B cell (primary cell): ENCODE measurements at places on chromosomes 4 and X. TPM values are rescaled to one million over a fixed set of nuclear protein-coding genes. Genes with fewer than 3 reads are reported as not detected.

Gene GABRG1
- total RNA-seq, result not detected in 2 replicates

DNA sequence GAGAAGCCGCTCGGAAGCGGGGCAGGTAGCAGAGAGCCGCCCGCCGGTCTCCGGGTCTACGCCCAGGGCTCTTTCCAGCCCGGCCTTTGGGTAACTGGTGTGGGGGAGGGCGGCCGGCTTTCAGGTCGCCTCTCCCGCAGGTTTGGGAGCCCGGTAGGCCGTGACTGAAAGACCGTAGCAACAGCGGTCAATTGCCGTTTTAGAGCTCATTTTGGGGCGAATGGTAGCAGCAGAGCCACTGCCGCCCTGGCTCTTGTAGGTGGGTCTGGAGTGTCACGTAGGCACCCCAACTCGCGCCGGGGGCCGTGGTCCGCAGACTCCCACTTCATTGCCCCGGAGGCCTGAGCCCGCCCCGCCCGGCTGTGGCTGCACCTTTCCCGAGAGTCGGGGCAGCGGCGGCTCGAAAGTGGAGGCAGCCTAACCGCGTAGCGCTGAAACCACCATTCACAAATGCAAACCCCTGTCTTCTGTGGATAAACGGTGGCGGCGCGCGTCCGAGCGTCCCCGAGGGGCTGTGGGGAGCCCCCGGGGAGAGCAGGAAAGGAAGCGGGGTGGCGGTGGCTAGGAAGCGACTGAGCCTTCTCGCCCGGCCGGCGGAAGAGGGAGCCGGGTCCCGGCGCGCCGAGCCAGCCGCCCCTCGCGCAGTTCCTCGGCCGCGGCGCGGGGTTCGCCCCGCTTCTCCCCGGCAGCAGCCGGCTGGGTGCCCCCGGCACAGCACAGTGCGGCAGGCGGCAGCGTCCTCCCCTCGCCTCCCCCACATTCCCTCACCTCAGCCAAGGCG, 2185.1 kb upstream of the TENM3 start:
- H3K36me3 ChIP-seq, result no peaks in the 10 kb centered on the region
- no peak overlapping the region for H3K27ac ChIP-seq
- peak; percentile 49 for DNase-seq
- peaks cover 15% of the 10 kb centered on the region for H3K4me1 ChIP-seq
- peaks cover 31% of the 10 kb centered on the region for H3K27me3 ChIP-seq

DNA sequence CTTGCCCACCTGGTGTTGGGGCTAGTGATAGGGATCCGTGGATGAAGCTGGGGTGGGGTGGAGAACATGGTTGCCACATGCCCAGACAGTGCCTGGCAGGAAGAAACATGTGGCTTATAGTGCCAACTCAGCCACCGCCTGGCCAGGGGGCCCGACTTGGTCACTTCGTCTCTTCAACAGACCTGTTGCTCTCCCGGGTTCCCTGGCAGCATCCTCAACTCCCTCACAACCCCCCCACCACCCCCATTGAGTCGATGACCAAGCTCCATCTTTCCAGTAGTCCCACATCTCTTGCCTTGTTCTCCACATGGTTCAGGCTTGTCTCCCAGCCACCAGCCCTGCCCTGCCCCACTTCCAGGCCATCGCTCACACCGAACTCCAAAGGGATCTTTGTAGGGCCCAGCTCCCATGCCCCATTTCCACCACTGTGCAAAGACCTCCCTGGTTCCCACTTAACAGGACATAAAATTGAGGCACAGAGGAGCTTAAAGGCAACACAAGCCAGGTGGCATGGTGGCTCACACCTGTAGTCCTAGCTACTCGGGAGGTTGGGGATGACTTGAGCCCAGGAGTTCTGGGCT, 7.8 kb downstream of the PNCK start:
- no peak for DNase-seq
- no peak overlapping the region for H3K4me3 ChIP-seq
- H3K27ac ChIP-seq, result no peak overlapping the region
- H3K36me3 ChIP-seq, result no peaks in the 10 kb centered on the region

- peaks cover 15% of the 10 kb centered on the region for H3K4me1 ChIP-seq
- no peak overlapping the region for H3K27ac ChIP-seq
- H3K4me3 ChIP-seq, result no peak overlapping the region
- H3K36me3 ChIP-seq, result no peaks in the 10 kb centered on the region
- no peaks in the 10 kb centered on the region for H3K27me3 ChIP-seq
Observed at GRCh38 chr4:123479944-123480343, 83.3 kb downstream of the SPRY1 start.

GRCh38 chrX:31223817-31224216, 152.0 kb upstream of the FTHL17 start:
- H3K4me1 ChIP-seq, result peaks cover 10% of the 10 kb centered on the region
- H3K27me3 ChIP-seq, result no peaks in the 10 kb centered on the region
- H3K4me3 ChIP-seq, result no peak overlapping the region
- H3K36me3 ChIP-seq, result no peaks in the 10 kb centered on the region

GRCh38 chr4:1336088-1336491, 10.9 kb upstream of the UVSSA start:
- H3K4me3 ChIP-seq, result no peak overlapping the region
- no peak overlapping the region for H3K27ac ChIP-seq
- no peaks in the 10 kb centered on the region for H3K27me3 ChIP-seq
- no peaks in the 10 kb centered on the region for H3K4me1 ChIP-seq
- peaks cover 63% of the 10 kb centered on the region for H3K36me3 ChIP-seq
